ENCODE measurements at places on chromosomes 5 and 9. TPM values are rescaled to one million over a fixed set of nuclear protein-coding genes. Genes with fewer than 3 reads are reported as not detected.

DNA sequence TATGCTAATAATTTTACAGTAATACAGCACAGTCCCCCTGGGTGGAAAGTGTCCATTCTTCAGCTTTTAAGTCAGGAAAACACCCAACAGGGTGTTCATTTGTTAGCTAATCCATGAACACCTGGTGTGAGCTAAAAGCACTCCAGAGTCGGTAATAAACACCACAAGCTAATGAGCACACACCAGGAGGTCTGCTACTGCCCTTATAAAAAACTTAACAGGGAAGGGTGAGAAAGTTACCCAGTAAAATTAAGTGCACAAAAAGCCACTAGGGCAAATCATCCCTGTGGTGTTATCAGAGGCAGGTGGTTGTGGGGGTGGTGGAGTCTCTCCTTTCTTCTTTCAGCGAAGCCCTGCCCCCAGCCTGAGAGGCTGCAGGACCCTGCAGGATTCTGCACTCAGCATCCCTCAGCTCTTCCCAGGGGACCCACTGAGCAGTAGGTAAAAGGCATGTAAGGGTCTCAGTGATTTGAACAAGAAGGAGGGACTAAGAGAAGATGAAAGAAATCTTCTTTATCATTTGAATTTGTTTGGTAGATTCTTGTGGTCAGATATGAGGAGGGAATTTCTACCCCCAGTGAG, 14.4 kb downstream of the GDNF start:
- no peaks in the 10 kb centered on the region for H3K36me3 ChIP-seq
- no peaks in the 10 kb centered on the region for H3K27me3 ChIP-seq
- H3K27ac ChIP-seq = no peak overlapping the region
- no peak for DNase-seq

GRCh38 chr5:102819634-102820033, 64.5 kb downstream of the PAM start:
- no peak overlapping the region for H3K27ac ChIP-seq
- DNase-seq = no peak
- H3K36me3 ChIP-seq = no peaks in the 10 kb centered on the region
- H3K4me3 ChIP-seq = no peak overlapping the region
- peaks cover 7% of the 10 kb centered on the region for H3K4me1 ChIP-seq

- DNase-seq = no peak
- H3K36me3 ChIP-seq = no peaks in the 10 kb centered on the region
- no peaks in the 10 kb centered on the region for H3K27me3 ChIP-seq
- no peak overlapping the region for H3K4me3 ChIP-seq
- no peak overlapping the region for H3K27ac ChIP-seq
These were observed 2.1 kb downstream of the PCDHGA7 start for GRCh38 chr5:141384471-141385267.

DNA sequence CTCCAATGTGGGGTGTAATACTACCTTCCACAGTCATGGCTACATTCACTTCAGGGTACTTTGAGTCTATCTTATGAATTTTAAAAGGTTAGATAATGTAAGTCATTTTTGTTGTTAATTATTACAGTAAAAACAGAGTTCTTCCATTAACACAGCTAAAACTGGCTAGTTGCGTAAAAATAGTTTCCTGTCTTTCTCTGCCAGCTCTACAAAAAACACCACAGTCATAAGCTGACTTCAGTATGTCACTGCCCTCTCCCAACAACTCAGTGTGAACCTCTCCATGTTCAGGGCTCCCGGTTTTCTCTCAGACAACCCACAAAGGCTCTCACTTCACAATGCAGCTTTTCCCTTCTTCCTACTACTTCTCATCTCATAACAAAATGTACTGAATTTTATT, 84.8 kb upstream of the ITGA1 start:
- H3K27ac ChIP-seq = no peak overlapping the region
- no peak for DNase-seq
- no peaks in the 10 kb centered on the region for H3K27me3 ChIP-seq

GRCh38 chr5:1007221-1007680, 1.4 kb upstream of the NKD2 start:
- no peak overlapping the region for H3K4me3 ChIP-seq
- no peak overlapping the region for H3K27ac ChIP-seq
- H3K4me1 ChIP-seq = peaks cover 37% of the 10 kb centered on the region
- no peaks in the 10 kb centered on the region for H3K36me3 ChIP-seq
- no peak for DNase-seq

DNA sequence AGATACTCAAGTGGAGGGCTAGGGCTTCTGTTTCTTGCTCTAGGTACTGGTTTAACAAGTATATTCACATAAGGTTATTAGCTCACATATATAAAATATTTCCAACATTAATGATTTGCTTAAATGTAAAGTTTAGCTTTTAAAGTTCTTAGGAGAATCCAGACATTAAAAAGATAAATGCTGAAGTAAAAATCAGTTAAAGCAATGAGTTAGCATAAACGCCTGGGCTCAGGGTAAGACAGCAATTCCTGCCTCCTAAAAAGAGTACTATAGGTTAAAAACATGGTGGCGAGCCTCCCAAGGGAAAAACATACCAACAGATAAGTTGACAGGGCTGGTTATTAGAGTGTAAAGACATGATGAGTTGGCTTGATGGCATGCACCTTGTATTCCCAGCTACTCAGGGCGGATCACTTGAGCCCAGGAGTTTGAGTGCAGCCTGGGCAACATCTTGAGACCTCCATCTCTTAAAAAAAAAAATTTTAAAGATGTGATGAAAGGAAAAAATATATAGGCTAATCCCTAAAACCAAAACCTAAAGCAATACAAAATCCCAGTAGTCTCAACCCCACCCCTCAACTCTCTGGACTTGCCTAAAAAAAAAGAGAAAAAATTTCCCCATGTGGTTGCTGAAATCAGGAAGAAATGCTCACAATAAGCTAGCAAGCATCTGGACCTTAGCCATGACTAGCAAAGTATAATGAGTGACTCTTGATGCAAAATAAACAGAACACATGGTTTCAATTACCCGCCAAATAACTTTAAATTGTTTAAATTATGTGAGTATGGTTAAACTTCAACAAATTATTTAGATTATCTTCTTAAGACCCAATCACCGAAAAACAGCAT, 3.6 kb downstream of the GOLPH3 start:
- DNase-seq = no peak
- peaks cover 31% of the 10 kb centered on the region for H3K4me1 ChIP-seq
- H3K27ac ChIP-seq = no peak overlapping the region
- no peak overlapping the region for H3K4me3 ChIP-seq
- peaks cover 10% of the 10 kb centered on the region for H3K36me3 ChIP-seq

- no peak for DNase-seq
- no peaks in the 10 kb centered on the region for H3K27me3 ChIP-seq
- no peak overlapping the region for H3K27ac ChIP-seq
These were observed 222.8 kb upstream of the KLF4 start for GRCh38 chr9:107712390-107712789.

DNA sequence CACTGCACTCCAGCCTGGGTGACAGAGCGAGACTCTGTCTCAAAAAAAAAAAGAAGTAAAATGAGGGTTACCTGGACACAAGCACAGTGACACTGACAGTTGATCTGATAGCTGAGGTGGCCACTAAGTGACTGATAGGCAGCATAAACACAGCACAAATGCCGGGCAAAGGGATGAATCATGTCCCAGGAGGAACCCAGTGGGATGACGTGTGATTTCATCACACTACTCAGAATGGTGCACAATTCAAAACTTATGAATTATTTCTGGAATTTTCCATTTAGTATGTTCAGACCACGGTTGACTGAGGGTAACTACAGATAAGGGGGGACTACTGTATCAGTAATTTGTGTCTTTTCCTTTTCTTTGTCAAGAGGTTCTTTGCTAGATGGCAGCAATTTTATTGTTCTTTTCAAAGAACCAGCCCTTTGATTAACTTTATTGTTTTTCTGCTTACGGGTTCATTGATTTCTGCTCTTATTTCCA, 34.3 kb upstream of the RNF130 start:
- H3K4me1 ChIP-seq = no peaks in the 10 kb centered on the region
- no peak for DNase-seq
- H3K4me3 ChIP-seq = no peak overlapping the region
- H3K27me3 ChIP-seq = no peaks in the 10 kb centered on the region

GRCh38 chr5:130963798-130964197, 201.3 kb downstream of the HINT1 start:
- H3K4me3 ChIP-seq = no peak overlapping the region
- H3K27ac ChIP-seq = no peak overlapping the region
- H3K36me3 ChIP-seq = no peaks in the 10 kb centered on the region
- H3K4me1 ChIP-seq = no peaks in the 10 kb centered on the region
- no peaks in the 10 kb centered on the region for H3K27me3 ChIP-seq

GRCh38 chr5:1011741-1012312, 3.2 kb downstream of the NKD2 start:
- DNase-seq = no peak
- no peak overlapping the region for H3K4me3 ChIP-seq
- no peaks in the 10 kb centered on the region for H3K4me1 ChIP-seq
- peaks cover 7% of the 10 kb centered on the region for H3K27me3 ChIP-seq

DNA sequence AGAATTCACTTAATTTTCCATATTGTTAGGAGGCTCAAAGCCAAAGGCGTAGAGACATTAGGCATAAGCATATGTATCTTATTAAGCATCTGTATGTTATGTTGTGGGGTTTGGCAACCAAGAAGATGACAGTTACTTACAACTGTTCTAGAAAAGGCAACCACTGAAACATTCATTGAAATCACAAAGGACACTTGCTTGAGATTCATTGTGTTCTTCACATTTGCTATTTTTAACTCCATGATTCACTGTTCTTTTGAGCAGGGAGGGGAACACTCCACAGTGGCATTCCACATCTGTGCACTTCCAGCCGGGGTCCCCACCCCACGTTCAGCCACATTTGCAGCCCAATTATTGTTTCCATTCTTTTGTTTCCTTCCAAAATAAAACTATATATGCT, 107.1 kb downstream of the PALM2AKAP2 start:
- no peaks in the 10 kb centered on the region for H3K27me3 ChIP-seq
- H3K36me3 ChIP-seq = no peaks in the 10 kb centered on the region
- peaks cover 31% of the 10 kb centered on the region for H3K4me1 ChIP-seq
- peak overlapping the region; percentile 27 for H3K27ac ChIP-seq
- H3K4me3 ChIP-seq = no peak overlapping the region
- DNase-seq = peak; percentile 40

- no peak for DNase-seq
- H3K27me3 ChIP-seq = no peaks in the 10 kb centered on the region
These were observed 151.0 kb downstream of the FER start for GRCh38 chr5:108898707-108899106.

DNA sequence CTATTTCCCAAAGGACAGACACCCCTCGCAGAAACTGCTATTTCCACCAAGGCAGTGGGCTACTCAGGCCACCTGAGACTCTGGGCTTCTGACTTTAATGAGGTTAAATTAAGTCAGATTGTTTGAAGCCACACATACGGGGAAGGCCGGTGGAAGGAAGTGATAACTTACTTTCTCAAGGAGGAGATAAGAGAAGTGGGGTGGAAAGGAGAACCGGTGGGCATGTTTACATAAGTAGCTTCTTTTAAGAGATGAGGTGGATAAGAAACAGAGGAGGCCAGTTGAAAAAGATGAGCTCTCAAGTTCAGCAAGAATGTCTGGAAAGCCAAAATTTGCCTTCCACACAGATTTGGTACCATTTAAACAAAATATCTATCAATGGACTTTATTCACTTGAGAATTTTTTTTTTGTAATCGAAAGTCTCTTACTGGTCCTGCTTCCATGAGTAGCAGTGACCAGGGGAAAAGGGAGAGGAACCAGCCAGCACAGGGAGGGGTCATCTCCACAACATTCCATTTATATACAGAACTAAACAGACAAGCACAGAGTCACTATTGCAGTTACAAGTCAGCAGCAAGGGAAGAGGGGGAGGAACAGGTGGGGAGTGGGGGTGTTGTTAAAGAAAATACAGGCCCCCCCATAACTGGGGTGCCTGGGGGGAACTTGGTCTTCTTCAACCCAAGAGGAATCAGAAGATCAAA, 20.0 kb downstream of the CCDC125 start:
- H3K27ac ChIP-seq = no peak overlapping the region
- H3K27me3 ChIP-seq = no peaks in the 10 kb centered on the region
- no peak for DNase-seq
- no peak overlapping the region for H3K4me3 ChIP-seq
- no peaks in the 10 kb centered on the region for H3K4me1 ChIP-seq

GRCh38 chr9:20649381-20649780, 27.1 kb upstream of the MLLT3 start:
- no peaks in the 10 kb centered on the region for H3K36me3 ChIP-seq
- no peaks in the 10 kb centered on the region for H3K27me3 ChIP-seq
- no peak for DNase-seq
- no peak overlapping the region for H3K27ac ChIP-seq
- H3K4me3 ChIP-seq = no peak overlapping the region
- no peaks in the 10 kb centered on the region for H3K4me1 ChIP-seq

GRCh38 chr9:124717597-124717996, 53.5 kb downstream of the NR6A1 start:
- H3K36me3 ChIP-seq = no peaks in the 10 kb centered on the region
- H3K27me3 ChIP-seq = no peaks in the 10 kb centered on the region
- peaks cover 18% of the 10 kb centered on the region for H3K4me1 ChIP-seq
- H3K27ac ChIP-seq = no peak overlapping the region
- no peak for DNase-seq
- H3K4me3 ChIP-seq = no peak overlapping the region

- no peak overlapping the region for H3K4me3 ChIP-seq
- H3K27me3 ChIP-seq = no peaks in the 10 kb centered on the region
- no peaks in the 10 kb centered on the region for H3K4me1 ChIP-seq
- no peaks in the 10 kb centered on the region for H3K36me3 ChIP-seq
These were observed 447.8 kb downstream of the PDE4D start for GRCh38 chr5:59445741-59446140.

- no peaks in the 10 kb centered on the region for H3K36me3 ChIP-seq
- peak overlapping the region; percentile 54 for H3K27ac ChIP-seq
- no peak overlapping the region for H3K4me3 ChIP-seq
- no peaks in the 10 kb centered on the region for H3K27me3 ChIP-seq
- peaks cover 39% of the 10 kb centered on the region for H3K4me1 ChIP-seq
These were observed 92.4 kb downstream of the NFIB start for GRCh38 chr9:14221558-14221957.

DNA sequence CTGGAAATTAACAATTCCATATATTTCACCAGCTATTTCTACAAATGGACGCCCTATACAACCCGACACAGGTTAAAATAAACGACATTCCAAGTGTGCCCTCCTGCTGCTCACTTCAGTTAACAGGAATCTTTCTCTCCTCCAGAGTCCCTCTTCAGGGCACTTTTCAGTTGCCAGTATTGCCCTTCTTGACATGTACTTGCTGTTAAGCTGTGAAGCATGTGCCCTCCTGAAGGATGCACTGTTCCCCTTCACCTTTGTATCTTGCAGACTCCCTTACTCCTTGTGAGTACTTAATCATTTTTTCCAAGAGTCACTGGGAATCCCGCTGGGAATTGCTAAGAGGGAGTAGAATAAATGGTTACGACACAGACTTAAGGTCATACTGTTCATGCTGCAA, 364.1 kb downstream of the CTNND2 start:
- H3K27me3 ChIP-seq = no peaks in the 10 kb centered on the region
- H3K36me3 ChIP-seq = no peaks in the 10 kb centered on the region
- no peak overlapping the region for H3K4me3 ChIP-seq
- no peaks in the 10 kb centered on the region for H3K4me1 ChIP-seq

FGD3 gene
- total RNA-seq = 5.4 TPM

ENHO gene
- total RNA-seq = not detected

IL17B gene
- total RNA-seq = not detected

ANXA1 gene
- 241 TPM for total RNA-seq

EIF4EBP3 gene
- 18.9 TPM for total RNA-seq

GRM6 gene
- total RNA-seq = not detected

HAND1 gene
- total RNA-seq = not detected

PCDHGB1 gene
- 7.5 TPM for total RNA-seq

SPINK7 gene
- not detected for total RNA-seq

GNAQ gene
- 40.0 TPM for total RNA-seq

PLEKHG4B gene
- total RNA-seq = 5.5 TPM

OR1L4 gene
- not detected for total RNA-seq

ITGA2 gene
- 2.0 TPM for total RNA-seq

C5orf52 gene
- total RNA-seq = not detected

HTR1A gene
- 1.8 TPM for total RNA-seq

PCDHA12 gene
- 5.2 TPM for total RNA-seq
